Stimulated activated CD8-positive, alpha-beta memory T cell treated with anti-CD3 and anti-CD28 coated beads, Interleukin-2, amount 100 ng/mL, for 1 hour (primary cell): ENCODE measurements at places on chromosomes 11 and 22.

- DNase-seq = no peak
Measured at GRCh38 chr11:114972105-114972504, 293.8 kb downstream of the NXPE2 start.

- no peak for DNase-seq
Measured at GRCh38 chr22:46352691-46353386, 17.3 kb downstream of the TRMU start.

DNA sequence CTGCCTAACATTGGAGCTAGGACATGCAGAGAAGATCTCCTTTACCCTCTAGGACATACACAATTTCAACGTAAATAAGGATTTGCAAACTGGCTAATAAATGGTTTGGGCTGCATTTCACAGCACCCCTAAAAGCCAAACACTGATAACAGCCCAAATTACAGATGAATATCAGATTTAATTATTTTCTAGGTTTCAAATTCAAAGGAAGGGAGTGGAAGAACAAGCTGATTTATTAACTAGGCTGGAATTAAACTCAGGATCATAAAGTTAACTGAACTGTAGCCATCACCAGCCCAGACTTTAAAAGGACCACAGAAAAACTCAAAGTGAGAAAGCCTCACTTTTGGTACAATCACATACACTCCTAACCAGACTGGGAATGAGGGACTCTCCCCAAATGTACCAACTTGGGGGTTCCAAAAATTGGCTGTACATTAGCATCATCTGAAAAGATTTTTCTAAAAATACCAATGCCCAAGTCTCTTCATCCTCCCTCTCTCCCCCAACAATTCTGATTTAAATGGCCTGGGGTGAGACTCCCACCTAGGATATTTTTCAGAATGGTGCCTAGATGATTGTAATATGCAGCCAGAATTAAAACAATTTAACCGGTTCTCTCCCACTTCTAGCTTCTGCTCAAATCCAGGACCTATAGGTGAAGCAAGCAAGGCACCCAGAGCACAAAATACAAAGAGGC lies 43.5 kb downstream of the SYTL2 start:
- no peak for DNase-seq

- no peak for DNase-seq
Measured at GRCh38 chr11:109426442-109427240, 4.7 kb downstream of the C11orf87 start.

DNA sequence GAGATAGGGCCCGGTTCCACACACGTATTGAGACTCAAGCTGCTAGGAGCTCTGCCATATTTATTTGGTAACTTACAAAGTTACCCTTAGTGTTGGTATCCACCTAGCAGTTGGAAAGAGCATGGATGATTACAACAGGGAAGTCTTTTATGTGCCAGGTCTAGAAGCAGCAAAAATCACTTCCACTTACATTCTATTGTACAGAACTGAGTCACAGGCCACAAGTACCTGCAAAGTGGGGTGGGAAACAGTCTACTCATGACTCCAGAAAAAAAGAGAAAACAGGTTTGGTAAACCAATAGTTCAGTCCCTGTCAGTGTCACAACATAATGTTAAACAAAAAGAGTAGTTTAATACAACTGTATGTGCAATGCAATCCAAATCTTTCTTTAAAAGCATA lies 279.6 kb upstream of the PITPNB start:
- DNase-seq = no peak

DNA sequence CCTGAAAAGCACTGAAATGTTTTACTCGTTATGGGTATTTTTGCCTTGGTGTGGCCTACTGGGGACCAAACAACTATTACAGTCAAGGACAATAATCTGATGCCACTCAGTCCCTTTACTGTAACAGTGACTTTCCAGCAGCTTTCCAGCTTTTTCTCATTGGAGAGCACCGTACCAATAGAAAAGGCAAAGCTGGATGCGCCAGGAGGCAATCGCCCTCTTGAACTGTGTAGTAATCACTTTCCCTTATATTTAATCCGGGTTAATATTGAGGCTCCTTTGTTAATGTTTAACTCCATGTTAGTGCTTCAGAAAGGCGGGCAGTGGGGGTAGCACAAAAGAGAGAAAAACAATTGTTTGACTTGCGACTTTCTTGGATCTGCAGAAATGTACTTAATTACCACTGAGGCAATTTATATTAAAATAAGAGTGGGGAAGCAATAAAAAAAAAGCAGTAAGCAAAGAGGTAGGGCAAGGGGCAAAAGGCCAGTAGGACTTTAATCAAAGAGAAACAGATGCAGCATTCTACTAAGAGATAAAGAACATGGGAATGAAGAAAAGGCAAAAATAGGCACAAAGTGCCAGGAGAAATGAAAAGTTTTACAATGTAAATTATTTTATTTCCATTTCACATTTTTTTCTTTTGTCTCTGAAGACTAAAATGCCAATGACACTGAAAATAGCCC lies 81.6 kb downstream of the LRRC4C start:
- DNase-seq = no peak
